ENCODE measurements at places on chromosomes 6 and 20.

DNA sequence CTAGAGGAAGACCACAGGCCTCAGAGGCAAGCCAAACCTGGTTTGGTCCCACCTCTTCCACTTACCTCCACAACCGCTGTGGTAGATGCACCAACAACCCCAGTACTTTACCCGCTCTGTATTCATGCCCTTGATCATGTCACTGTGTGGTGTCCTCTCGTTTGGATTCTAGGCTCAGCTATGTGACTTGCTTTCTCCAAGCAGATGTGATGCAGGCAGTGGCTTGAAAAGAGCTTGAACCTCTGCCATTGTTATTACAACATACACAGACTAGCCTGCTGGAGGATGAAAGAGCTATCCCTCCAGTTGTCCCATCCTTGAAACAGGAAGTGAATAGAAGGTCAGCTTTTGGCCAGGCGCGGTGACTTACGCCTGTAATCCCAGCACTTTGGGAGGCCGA lies 147.7 kb downstream of the ZNF217 start:
- no peak for DNase-seq

GRCh38 chr20:35791821-35792220 lies 20.0 kb downstream of the PHF20 start:
- DNase-seq = no peak

DNA sequence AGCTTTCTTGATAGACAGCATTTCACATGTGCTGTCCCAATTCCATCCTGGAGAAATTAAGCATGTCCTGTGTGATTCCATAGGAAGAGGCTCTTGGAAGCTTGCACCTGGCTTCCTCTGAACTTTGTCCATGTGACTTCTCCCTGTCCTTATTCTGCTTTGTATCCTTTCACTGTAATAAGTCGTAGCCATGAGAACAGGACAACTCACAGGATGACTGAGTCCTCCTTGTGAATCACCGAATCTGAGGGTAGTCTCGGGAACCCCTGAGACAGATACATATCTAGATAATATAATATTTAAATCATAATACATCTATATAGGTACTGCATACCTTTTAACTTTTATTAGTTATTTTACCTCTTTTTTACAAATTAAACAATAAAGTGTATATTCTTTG lies 156.7 kb upstream of the THEMIS start:
- DNase-seq = no peak

DNA sequence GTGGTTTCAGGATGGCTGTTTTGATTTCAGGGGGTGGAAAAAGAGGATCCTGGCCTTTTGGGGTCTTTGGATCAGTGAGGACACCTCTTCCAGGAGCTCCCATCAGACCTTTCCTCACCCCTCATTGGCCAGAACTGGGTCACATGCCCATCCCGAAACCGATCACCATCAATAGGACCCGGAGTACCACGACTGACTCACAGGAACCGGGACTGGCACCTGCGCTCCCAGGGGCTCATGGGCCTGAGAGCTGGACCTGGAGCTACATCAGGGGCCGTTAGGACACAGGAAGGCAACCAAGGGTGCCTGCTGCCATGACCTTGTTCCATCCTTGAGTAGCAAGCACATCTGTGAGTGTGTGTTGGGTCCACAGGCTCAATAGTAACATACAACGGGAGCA lies 180.4 kb downstream of the BMP7 start:
- DNase-seq = no peak

GRCh38 chr6:33934731-33935270 lies 131.0 kb upstream of the MLN start:
- no peak for DNase-seq

- DNase-seq = no peak
Observed at GRCh38 chr6:124524491-124525200, 437.6 kb upstream of the RNF217 start.

DNA sequence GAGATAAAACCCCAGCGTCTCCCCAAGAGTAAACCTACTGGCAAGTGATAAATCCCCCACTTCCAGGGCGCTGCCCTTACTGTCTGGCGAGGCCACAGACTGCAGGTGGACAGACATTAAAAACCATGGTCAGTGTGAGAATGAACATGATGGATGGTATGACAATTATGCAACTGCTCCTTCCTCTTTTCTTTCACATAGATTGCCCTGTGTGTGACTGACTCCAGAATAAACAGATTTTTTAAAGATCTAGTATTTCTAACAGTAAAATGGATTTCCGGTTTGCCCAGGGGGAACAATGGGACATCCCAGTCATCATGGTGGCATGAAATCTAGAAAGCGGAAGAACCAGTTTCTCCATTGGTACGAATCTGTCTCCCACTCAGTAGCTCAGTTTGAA lies 153.7 kb downstream of the FOXC1 start:
- DNase-seq = no peak
